Foreskin fibroblast (primary cell): ENCODE measurements at places on chromosomes 2 and 18.

DNA sequence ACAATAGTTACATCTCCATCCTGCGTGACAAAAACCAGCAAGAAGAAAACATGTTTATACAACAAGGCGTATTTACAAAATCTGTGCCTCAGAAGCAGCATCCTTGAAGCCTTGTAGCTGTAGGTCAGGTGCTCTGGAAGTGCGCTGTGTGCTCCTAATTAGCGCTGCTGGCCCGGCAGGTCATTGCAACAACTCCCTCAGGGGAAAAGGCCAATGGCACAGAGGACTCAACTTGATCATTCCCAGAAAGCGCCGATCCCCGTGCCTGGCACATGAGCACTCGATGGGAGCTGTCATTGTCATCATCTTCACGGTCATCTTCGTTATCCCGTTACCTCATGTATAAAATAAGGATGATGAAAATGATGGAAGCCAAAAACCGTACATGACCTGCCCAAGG is 58.5 kb downstream of the EIPR1 start:
- DNase-seq: no peak

DNA sequence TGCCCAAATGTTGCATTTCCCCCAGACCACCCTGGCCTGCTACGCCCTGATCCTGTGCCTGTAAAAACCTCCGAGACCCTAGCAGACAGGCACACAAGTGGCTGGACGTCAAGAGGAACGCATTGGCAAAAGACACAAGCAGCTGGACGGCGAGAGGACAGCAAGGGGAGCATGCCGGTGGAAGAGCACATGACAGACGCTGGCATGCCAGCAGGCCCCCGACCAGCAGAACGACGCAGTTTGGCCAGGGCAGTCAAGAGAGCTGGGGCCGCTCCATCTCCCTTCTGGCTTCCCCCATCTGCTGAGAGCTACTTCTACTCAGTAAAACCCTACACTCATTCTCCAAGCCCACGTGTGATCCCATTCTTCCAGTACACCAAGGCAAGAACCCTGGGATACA is 42.1 kb downstream of the SAP130 start:
- no peak for DNase-seq

GRCh38 chr2:1659951-1660565 is 84.3 kb downstream of the PXDN start:
- no peak for DNase-seq

DNA sequence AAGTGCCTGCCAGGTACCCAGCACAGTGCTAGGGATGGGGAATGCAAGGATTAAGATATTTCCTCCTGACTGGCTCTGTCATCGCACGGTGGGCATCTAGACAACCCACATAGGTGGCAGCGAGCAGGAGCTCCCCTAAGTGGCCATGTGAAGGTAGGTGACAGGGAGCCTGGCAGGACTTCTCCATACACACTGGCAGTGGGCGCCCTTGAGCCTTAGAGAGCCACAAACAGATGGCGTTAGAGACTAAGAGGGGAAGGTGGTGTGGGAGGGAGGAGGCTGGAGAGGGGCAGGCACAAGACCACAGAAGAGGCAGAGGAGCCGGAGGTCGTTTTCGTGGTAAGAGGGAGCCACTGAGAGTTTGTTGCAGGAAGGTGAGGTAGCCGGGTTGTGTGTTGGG is 15.2 kb downstream of the PRELID3A start:
- no peak for DNase-seq

- no peak for DNase-seq
These were observed 84.8 kb upstream of the BCL2L11 start for GRCh38 chr2:111035830-111036441.

DNA sequence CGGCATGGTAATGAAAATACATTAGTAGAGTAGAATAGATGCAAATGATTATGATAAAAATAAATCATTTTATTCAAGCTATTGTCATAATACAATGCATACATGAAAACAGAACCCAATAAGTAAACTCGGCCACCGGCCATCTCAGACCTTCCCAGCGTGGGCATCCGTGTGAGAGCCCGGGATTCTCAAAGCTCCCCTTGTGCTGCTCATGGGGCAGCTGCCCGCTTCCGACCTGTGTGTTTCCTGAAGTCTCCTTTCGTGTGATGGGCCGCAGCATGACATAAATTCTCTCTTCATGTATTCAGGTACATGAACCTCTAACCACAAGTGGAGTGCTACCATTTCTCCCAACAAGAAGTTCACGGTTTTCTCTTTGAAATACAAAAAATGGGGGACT is 13.5 kb upstream of the CNDP2 start:
- DNase-seq: no peak

- no peak for DNase-seq
These were observed 33.9 kb downstream of the ST3GAL5 start for GRCh38 chr2:85854897-85855296.

- no peak for DNase-seq
These were observed 184.5 kb downstream of the MGAT5 start for GRCh38 chr2:134438371-134438770.

- no peak for DNase-seq
These were observed at the start of gene THSD7B for GRCh38 chr2:136765256-136766072. Gene THSD7B, plus strand, starts transcription at chr2:136765545. Its CDS starts 116,634 bp downstream, at chr2:136882179.
